Coronary artery (tissue), 2 donors: ENCODE measurements at places on chromosomes 3 and 15.

DNA sequence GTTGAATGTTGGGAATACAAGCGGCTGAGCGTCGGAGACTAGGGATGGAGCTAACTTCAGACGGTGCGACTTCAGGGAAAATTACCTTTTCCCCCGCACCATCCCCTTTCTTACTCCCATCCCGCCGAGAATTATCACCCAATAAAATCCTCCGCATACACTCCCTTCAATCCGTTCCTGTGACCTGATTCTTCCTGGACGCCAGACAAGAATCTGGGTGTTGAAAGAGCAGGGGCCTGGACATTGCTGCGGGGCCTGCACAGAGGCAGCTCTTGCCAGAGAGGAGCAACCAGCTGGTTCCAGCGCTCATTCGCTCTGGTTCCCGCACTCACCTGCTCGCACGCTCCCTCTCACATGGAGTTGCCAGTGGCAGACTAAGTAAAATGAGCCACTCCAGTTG, 241.9 kb downstream of the ALCAM start:
- DNase-seq: no peak

GRCh38 chr3:1091286-1091685, 1.5 kb upstream of the CNTN6 start:
- no peak for DNase-seq

DNA sequence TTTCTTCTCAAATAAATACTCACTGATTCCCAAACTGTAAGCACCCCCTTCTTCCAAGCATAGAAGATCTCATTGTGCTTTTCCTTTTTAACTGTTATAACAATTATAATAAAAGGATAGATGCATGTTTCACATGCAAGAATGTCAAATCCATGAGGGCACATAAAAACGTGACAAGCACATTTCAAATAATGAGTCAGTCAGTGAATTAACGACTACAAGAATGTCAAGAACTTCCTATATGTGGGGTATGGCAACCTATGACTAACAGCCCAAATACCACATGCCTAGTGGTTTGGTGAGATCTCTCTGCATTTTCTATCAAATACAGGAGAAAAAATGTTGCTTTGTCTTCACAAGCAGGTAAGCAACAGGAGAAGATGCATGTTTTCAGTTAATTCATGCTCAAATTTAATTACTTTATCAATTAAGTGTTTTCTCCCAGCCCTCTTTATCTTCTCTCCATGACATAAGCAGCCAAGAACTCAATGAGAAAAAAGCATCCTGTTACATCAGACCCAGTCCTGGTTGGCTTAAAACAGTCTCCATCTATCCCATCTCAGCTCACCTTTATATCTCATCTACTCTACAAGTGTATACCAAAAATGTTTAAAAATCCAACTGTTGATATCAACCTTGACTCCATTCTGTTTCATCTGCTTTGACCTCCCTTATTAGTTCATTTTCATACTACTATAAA, 181.5 kb upstream of the LMCD1 start:
- no peak for DNase-seq

- no peak for DNase-seq
These were observed 54.3 kb downstream of the OXNAD1 start for GRCh38 chr3:16319307-16319706.

- DNase-seq: no peak
These were observed 3.7 kb upstream of the PLXNB1 start for GRCh38 chr3:48433472-48434118.

- DNase-seq: no peak
These were observed 42.5 kb downstream of the TAMM41 start for GRCh38 chr3:11803977-11804892.

DNA sequence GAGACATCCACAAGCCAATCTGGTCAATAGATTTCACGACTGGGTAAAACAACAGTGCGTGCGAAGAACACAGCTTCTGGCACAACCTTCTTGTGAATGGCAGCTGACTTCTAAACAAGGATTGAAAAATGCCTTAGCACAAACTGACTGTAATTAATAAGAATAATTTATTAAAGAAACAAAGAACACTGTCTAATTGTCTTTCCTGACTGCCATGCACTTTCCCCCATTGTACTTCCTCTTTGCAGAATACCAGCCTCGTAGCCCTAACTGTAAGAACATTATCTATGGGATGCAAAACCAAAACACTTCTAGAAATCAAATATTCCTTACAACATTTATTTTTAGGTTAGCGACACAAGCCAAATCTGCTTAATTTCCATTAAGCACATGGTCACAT, 6.5 kb downstream of the FOXP1 start:
- no peak for DNase-seq

GRCh38 chr15:31326875-31327668, 437 bp downstream of the KLF13 start:
- peak; percentile 86 for DNase-seq

DNA sequence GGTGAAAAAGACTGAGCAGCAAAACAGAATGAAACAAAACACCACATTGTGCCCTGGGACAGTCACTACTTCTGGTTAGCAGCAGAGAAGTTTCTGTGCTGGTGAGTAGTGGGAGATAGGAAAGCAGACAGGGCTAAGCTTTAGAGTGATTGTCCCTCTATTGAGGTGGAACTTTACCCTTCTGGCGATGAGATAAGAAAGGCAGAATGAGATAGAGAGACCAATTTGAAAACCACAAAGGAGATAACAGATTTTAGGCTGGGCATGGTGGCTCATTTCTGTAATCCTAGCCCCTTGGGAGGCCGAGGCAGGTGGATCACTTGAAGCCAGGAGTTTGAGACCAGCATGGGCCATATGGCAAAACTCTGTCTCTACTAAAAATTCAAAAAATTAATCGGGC, 208.5 kb downstream of the TBL1XR1 start:
- no peak for DNase-seq

DNA sequence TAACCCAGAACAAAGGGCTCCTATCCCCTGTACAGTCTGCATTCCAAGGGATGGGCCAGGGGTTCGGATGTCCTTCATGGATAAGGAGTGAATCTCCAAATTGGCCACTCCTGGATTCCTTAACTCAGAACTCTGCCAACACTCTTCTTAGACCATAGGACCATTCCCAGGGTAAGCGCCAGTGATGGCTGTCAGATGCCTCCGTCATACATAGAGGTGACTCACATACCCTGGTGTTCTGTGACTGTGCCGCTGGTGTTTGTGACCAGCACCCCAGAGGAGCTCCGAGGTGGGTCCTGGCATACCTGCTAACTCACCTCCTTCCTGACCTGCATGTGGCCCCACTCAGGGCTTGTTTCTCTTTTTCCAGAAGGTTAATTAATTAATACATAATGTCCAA, 134.7 kb downstream of the KLF13 start:
- DNase-seq: peak; percentile 45

DNA sequence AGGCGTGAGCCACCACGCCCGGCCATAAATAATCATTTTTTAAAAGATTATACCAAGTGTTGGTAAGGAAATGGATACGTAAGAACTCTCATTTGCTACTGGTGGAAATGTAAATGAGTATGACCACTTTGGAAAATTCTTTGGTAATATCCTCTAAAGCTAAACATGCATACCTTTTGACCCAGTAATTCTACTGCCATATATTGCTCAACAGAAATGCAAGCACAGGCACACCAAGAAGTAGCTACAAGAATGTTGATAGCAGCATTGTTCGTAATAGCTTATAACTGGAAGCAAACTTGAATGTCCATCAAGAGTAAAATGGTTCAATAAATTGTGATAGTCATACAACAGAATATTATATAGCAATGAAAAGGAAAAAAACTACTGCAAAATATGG, 4.8 kb upstream of the CASR start:
- DNase-seq: no peak

DNA sequence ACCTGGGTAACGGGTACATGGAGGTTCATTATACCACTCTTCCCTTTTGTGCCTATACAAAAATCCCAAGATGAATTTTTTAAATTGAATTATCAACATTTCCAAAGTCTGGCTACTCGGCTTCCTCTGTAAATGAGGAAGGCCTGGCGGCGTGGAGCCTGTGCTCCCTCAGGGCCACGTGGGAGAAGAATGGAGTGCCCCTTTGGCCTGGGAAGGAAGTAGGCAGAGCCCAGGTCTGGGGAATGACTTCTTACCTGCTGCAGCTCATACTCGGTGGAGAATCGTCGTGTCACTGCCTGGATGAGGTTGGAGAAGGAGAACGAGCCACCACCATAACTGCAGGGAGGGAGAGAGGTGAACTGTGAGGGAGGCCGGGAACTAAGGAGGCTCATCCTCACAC, 14.1 kb downstream of the MESP2 start:
- no peak for DNase-seq

- no peak for DNase-seq
These were observed 29.4 kb upstream of the PPIB start for GRCh38 chr15:64191971-64192830.

GRCh38 chr3:72567474-72567873, 280.8 kb downstream of the SHQ1 start:
- DNase-seq: no peak

DNA sequence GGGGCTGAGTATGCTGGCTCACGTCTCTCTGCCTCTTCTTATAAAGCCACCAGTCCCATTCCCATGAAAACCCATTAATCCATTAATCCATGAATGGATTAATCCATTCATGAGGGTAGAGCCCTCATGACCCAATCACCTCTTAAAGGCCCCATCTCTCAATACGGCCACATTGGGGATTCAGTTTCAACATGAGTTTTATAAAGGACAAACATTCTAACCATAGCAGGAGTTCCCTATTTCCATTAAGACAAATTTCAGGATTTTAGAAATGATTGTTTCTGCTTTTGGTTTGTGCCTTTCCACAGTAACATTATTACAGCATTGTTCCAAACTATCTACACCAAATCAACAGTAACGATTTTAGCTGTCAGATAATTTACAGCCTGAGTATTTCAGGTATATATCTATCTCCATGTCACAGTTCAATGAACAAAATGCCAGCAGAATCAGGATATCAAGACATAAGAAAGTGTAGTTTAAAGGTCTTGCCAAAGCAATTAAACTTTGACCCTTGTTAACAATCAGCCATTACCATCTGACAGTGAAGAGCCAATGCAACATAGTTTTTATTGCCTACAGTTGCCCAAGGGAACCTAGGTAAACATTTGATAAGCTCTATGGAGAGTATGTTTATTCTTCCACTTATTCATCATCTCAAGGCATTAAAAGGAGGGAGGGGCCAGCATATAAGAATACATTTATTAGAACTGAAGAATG, 3.8 kb downstream of the TSPAN3 start:
- DNase-seq: no peak

- DNase-seq: no peak
These were observed 42.1 kb downstream of the TERC start for GRCh38 chr3:169722724-169723123.

GRCh38 chr3:72223116-72223515, 438.2 kb upstream of the PROK2 start:
- DNase-seq: no peak

DNA sequence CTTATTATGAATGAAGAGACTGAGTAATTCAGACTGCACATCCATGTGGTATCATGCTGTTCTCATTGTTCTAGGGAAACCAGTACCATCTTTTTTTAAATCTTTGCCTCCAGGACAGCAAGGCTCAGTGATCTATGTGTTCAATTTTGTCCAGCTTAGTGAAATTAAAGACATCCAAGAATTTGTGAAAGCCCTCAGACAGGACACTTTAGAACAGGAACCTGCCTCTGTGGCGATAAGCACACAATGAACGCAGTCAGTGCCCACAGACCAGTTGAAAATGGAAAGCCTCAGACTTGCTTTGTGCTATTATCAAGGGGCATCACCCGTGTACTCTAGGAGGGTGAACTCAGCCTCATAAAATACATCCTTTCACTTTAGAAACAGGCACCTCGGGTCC, 20.1 kb downstream of the EID1 start:
- no peak for DNase-seq

- DNase-seq: no peak
These were observed 96.7 kb downstream of the SMARCC1 start for GRCh38 chr3:47685037-47685436.
